ENCODE measurements at places on chromosomes 5 and 9.

DNA sequence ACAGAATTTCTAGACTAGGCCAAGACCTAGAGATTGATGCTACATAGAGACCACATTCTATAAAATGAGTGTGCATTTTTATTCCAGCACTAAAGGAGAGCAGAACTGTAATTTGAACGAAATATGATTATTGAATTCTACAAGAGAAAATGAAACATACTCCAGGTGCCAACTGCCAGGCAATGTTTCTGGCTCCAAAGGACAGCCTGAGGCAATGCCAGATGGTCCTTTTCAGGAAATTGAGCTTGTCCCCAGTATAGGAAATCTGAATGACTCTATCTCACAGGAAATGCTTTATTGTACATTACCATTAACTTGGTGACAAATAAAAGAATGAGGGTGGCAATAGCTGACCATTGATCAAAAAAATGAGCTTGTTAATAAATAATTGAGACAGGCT lies 28.8 kb upstream of the RASGRF2 start:
- DNase-seq, result no peak

DNA sequence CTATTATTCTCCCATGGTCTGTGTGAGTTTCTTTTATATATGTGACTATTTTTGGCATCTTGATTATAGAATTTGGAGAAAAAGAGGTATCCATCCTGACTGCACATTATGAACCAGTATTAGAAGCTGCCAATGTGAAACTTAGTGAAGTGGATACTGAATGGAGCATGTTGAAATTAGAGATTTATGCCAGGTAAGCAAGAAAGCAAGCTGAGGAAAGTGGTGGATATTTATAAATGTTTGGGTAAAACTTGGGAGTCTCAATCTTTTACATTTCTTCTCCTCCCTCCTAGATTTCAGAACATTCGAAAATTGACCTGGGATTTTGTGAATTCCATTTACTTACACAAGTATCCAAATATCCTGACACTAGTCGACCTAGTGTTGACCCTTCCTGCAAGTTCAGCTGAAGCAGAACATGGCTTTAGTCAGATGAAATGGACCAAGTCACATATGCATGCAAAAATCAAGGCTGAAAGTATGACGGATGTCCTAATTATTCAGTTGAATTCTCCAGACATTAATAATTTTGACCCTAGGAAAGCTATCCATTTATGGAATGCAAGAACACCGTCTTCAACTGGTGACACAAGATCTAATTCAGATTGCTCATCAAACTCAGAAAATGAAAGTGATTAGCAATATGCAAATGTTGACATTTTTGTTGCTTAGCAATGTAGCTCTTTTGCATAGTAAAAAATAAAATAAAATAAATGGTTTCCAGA lies 66.8 kb upstream of the IL7R start:
- no peak for DNase-seq

- DNase-seq, result no peak
Measured at GRCh38 chr5:103327893-103328292, 69.3 kb downstream of the MACIR start.

DNA sequence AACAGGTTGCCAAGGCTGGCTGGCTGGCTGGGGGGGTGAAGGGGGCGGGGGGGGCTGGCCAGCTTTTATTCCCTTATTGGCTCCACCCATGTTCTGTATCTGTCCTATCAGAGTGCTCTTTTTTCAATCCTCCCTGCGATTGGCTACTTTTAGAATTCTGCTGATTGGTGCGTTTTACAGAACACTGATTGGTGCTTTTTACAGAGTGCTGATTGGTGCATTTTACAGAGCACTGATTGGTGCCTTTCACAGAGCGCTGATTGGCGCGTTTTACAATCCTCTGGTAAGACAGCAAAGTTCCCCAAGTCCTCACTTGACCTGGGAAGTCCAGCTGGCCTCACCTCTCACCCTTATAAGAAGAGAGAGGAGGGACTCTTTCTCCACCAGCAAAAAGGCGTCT lies 175.9 kb downstream of the ERCC6L2 start:
- DNase-seq, result no peak

GRCh38 chr5:177588413-177588909 lies 3.5 kb upstream of the TMED9 start:
- no peak for DNase-seq
